Activated CD4-positive, CD25-positive, alpha-beta regulatory T cell treated with anti-CD3 and anti-CD28 coated beads, Interleukin-2, amount 50 U/mL, for 72 hours (primary cell): ENCODE measurements at places on chromosomes 13 and 19.

DNA sequence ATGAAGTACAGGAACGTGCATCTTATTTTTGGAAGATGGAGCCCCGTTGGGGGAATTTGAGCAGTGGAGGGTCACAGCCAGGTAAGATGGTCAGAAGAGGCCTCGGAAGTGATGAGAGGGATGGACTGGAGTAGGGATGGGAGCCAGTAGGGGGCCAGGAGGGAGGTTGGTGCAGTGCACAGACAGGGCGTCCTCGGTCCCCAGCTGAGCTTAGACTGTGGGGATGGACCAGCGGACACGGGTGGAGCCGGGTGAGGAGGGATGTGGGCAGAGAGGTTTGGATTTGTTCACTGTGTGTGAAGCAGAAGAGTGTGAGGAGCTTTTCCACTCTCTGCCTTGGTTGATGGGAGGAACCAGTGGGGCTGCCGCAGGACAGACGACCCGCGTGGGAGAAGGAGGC lies 10.6 kb downstream of the RPS9 start:
- no peak for DNase-seq

- DNase-seq: no peak
Observed at GRCh38 chr19:30762651-30763050, 390.5 kb downstream of the ZNF536 start.

GRCh38 chr13:45156565-45157361 lies 36.5 kb downstream of the GTF2F2 start:
- DNase-seq: no peak

- no peak for DNase-seq
Observed at GRCh38 chr19:1472231-1473084, 6.6 kb downstream of the C19orf25 start.

DNA sequence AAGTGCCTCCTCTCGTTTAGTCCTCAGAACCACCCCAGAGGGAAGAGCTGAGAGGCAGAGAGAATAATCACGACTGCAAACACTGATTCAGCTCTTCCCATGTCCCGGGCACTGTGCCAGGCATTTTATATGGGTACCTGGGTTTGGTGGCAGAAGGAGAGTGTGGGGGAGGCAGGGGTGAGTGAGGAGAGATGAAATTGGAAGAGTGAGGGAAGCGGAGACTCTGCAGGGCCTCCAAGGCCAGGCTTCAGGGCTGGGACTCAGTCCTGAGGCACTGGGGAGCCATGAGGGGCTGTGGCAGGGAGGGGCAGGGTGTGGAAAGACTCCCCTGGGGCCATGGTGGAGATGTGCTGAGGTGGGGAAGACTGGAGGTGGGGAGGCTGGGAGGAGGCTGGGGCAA lies 8.7 kb downstream of the SYNGR4 start:
- no peak for DNase-seq

DNA sequence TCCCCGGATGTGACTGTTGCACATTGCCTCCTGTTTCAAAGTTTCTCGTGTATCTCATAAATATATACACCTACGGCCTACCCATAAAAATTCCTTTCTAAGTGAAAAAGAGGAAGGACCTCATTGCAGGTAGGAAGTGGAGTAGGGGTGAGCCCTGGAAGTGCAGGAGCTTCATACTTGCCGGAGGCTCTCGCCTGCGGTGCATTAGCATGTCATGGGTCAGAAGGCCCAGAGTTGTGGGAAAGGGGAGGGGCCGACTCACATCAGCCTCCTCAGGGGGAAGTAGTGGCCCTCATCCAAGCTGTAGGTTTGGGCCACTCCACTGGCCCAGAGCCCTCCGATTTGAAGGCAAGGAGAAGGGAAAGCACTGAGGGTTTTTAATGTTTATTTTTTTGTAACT lies 26.0 kb upstream of the IRS2 start:
- no peak for DNase-seq

- DNase-seq: peak; percentile 54
Observed at GRCh38 chr19:33795370-33796163, 1.1 kb upstream of the KCTD15 start.

GRCh38 chr19:17772172-17772571 lies 20.9 kb downstream of the FCHO1 start:
- DNase-seq: no peak

- no peak for DNase-seq
Observed at GRCh38 chr19:36605877-36606478, 865 bp downstream of the ZNF382 start.

DNA sequence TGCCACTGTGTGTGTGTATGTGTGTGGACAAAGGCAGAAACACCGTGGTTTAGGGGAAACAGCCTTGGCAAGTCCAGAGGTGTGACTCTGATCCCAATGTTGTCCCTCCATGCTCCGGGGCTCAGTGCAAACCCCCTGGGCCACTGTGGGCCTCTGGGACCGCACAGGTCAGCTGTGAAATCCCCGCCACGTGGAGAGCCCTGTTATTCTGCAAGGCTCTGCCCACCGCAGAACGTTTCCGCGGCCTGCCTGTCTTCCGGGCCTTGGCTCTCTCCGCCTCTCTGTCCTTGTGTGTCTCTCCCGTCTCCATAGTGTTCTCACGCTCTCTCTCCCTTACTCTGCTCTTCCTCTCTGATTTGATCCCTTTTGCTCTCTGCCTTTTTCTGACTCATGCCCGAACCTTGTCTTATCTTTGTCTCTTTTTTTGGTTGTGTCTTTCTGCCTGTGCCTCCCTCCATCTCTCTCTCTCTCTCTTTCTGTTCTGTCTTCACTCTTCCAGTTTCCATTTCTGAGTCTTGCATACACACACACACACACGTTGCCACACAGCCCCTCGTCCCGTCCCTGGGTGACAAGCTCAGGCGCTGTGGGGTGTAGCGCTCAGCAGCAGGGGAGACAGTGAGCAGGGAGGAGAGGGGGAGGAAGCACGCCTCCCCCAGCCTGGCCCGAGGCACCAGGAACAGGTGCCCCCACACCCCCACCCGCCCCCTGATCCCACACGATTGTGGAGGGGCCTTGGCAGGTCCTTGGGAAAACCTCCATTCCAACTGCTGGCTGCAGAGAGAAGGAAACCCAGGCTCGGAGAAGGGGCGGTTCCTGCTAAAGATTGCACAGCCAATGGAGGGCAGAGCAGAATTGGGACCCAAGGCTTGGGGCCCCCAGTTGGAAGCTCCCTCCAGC lies 3.0 kb downstream of the TTYH1 start:
- DNase-seq: no peak

DNA sequence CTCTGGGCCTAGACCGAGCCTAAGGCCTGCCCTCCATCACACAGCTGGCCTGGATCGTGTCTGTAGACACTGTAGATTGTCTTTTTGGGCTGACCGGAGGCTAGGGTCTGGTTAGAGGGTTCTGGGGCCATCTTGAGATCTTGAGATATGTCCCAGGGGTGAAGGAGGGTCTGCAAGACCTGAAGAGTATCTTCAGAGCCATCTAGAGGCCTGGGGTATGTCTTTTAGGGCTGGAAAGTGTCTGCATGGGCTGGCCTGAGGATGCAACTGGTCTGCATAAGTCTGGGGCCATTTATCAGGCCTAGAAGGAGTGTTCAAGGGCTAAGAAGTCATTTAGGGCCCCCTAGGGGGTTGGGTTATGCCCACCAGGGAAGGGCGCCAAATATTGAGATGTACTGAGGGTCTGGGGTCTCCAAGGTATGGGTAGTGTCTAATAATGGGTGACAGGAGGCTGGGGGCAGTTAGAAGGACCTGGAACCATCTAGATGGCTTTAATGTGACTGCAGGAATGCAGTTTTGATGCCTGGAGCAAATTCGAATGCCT lies 555 bp downstream of the SCAF1 start:
- DNase-seq: no peak

DNA sequence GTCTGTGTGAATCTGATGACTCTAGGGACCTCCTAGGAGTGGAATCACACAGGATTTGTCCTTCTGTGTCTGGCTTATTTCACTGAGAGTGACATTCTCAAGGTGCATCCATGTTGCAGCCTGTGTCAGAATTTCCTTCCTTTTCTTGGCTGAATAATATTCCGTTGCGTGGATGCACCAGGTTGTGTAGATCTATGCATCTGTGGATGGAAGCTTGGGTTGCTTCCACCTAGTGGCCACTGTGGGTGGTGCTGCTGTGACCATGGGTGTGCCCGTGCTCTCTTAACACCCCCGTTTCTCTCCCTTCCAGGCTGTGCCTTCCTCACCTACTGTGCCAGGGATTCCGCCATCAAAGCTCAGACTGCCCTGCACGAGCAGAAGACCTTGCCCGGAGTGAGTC lies 26.2 kb downstream of the CELF5 start:
- DNase-seq: peak; percentile 57

DNA sequence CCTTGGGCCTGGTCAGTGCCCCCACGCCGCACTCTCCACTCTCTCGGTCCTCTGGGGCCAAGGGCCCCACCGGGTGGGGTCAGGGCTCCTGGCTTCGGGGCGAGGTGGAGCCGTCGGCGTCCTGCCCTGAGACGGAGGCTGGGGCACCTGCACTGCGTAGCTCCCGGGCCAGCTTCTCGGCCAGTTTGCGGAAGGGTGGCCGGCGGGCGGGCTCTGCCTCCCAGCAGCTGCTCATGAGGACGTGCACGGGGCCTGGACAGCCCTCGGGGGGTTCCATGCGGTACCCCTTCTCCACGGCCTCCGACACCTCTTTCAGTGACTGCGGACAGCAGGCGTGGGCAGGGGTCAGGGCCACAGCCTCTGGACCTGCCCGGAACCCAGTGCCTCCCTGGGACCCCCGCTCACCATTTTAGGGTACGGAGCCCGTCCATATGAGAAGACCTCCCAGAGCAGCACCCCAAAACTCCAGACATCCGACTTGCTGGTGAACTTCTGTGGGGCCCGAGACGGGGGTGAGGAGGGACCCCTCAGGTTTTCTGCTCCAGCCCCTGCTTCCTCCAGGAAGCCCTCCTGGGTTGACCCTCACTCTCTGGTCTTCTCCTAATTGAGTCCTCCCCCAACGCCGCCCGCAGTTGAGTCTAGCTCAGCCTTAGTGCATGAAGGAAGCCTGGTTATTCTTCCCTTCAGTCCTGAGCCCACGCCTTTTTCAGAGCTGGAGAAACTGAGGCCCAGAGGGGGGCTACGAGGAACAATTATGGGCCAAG lies 6.3 kb upstream of the RAX2 start:
- DNase-seq: no peak

DNA sequence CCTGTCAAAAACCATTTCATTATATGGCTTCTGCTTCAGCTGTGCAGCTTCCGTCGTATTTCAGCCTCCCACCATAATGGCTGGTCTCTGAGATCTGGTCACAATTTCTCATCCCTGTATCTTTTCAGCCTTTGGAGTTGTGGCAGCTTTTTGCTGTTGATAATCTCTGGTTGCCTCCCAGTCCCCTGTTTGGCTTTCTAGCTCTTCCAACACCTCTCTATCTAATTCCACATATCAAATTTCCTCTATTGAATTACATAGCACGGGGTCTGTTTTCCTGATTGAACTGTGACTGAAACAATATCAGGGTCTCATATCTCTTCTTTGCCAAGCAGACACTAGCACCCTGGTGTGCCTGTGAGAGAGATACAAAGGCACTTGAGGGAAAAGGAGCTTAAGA lies 222.1 kb upstream of the OBI1 start:
- DNase-seq: no peak

DNA sequence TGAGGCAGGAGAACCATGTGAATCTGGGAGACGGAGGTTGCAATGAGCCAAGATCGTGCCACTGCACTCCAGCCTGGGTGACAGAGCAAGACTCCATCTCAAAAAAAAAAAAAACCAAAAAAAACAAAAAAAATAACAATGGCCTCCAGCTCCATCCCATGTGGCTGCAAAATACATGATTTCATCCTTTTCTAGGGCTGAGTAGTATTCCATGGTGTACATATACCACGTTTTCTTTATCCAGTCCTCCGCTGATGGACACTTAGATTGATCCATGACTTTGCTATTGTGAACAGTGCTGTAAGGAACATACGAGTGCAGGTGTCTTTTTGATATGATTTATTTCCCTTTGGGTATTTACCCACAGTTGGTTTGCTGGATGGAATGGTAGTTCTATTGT lies 20.9 kb upstream of the LSM14A start:
- DNase-seq: no peak

DNA sequence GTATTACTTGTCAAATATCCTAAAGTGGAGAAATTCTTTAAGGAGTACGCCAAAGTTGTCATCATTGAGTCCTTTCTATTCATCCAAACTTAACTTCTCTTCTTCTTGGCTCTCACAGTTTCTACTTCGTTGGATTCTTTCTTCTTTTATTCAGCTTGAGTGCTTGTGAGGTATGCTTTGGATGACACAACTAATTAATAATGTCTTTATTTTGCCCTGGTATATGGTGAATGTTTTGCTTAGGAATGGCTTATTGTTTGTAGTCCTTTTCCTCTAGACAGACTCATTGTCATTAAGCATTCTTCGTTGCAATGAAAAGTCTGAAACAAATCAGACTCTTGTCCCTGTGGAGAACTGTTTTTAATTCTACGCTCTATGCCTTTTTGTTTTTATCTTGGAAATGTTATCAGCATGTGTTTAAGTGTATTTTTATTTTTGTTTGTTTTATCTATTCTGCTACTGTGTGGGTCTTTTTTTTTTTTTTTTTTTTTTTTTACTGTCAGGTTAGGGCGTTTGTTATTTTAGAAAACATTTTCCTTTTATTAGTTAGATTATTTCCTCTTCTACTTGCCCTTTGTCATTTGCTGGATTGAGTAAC lies 471.5 kb downstream of the GPC6 start:
- no peak for DNase-seq

- peak; percentile 98 for DNase-seq
Observed at GRCh38 chr19:51422053-51422448, 4.6 kb upstream of the SIGLEC10 start.
